Activated CD8-positive, alpha-beta memory T cell treated with anti-CD3 and anti-CD28 coated beads for 24 hours (primary cell): ENCODE measurements at places on chromosomes 6 and 20.

DNA sequence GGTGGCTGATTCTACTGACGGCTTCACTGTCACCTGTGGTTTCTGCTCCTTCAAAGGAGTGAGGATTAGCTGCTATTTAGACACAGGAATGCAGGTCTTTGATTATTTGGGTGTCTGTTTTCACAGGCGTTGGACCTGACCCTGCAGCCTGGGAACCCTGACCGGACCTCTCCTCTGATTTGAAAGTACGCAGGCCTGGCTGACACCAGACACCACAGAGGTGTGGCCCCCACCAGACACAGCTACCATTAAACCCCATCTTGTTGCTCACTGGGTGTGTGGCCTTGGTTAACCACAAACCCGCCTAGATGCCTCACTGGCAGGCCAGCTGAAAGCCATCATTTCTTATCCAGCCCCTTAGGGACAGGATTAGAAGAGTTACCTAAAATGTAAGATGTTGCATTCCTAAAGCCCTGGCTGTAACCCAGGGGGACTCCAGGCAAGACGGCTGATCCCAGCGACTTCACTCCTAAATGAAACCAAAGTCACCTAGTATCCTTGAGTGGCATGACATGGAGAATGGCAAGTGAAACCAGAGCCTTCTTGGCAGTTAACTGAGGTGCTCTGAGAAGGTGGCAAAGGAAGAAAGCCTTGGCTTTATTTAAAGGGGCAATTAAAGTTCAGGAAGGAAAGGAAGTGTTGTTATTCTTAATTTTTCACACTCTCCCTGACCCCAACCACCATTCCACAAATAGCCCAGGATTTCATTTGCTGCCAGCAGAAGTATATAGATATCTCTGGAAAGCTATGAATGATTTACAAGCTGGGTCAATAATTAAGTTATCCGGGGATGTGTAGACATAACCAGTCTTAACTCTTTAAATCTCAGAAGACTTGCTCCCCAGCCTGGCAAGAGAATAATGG lies 169.9 kb downstream of the QRSL1 start:
- DNase-seq: no peak

GRCh38 chr6:6694368-6694780 lies 105.9 kb downstream of the LY86 start:
- peak; percentile 19 for DNase-seq

DNA sequence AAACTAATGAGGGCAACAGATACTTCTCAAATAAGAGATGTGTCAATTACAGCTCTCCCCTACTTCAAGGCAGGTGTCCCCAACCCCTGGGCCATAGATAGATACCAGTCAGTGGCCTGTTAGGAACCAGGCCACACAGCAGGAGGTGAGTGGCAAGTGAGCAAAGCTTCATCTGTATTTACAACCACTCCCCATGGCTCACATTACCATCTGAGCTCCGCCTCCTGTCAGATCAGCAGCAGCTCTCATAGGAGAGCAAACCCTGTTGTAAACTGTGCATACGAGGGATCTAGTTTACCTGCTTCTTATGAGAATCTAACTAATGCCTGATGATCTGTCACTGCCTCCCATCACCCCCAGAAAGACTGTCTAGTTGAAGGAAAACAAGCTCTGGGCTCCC lies 422.1 kb downstream of the GJA1 start:
- no peak for DNase-seq

DNA sequence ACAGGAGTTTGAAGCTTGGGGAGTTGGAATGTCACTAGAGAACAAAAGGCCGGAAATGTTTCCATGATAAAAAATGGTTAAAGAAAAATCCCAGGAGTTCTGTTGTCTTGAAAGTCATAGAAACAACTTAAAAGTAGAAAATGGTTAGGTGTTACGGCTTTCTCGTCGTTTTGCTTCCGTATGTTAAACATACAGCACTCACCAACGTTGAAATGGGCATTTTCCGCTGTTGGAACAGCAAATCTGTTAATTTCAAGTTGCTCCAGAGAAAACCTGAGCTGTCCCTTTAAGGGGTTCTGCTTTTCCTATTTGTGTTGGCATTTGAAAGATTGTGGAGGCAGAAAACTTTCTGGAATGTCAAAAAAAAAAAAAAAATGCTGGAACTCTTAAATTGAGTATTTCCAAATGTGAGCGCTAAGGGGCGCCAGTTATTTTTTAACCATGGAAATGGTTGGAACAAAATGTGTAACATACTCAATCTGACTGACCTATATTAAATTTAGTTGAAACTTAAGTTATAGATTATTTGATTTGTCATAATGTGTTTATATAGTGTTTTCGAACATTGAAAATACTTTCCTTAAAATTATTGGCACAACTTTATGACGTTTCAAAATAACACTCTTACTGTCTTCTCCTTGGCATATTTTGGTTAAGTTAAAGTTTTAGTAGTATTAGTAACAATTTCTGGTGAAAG lies 2.2 kb downstream of the QKI start:
- no peak for DNase-seq

DNA sequence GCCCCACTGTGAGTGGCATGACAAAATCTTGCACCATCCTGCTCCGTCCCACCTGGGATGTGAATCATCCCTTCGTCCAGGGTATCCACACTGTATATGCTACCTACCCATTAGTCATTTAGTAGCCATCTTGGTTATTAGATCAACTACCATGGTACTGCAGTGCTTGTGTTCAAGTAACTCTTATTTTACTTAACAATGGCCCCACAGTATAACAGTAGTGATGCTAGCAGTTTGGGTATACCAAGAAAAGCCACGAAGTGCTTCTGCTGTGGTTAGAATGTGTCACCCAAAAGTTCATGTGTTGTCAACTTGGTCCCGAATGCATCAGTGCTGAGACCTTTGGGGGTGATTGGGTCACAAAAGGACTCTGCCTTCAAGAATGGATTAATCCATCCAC lies 11.7 kb downstream of the OSER1 start:
- DNase-seq: no peak

DNA sequence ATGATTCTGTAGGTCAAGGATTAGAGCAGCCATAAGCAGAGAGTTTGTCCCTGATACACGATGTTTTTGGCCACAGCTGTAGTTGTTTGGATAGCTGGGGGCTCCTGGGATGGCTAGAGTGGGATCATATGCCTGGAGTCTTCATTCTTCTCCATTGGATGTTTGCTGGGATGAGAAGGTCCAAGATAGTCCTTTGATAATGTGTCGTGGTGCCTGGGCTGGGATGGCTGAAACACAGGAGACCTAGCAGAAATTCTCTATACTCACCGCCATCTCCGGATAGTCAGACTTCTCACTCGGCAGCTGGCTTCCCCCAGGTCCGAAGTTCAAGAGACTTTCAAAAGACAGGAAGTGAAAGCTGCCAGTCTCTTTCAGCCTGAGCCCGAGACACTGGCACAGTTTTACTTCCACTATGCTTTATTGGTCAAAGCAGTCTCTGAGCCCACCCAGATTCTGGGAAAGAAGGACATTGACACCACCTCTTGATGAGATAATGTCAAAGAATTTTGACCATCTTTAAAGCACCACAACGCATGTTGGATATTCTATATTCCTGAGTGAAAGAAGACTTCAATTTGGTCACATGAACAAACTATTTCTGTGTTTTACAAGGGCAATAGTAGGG lies 16.0 kb downstream of the MARCKS start:
- DNase-seq: no peak

GRCh38 chr6:128389820-128390534 lies 130.4 kb downstream of the PTPRK start:
- no peak for DNase-seq

GRCh38 chr6:6595952-6596351 lies 7.4 kb downstream of the LY86 start:
- DNase-seq: no peak

DNA sequence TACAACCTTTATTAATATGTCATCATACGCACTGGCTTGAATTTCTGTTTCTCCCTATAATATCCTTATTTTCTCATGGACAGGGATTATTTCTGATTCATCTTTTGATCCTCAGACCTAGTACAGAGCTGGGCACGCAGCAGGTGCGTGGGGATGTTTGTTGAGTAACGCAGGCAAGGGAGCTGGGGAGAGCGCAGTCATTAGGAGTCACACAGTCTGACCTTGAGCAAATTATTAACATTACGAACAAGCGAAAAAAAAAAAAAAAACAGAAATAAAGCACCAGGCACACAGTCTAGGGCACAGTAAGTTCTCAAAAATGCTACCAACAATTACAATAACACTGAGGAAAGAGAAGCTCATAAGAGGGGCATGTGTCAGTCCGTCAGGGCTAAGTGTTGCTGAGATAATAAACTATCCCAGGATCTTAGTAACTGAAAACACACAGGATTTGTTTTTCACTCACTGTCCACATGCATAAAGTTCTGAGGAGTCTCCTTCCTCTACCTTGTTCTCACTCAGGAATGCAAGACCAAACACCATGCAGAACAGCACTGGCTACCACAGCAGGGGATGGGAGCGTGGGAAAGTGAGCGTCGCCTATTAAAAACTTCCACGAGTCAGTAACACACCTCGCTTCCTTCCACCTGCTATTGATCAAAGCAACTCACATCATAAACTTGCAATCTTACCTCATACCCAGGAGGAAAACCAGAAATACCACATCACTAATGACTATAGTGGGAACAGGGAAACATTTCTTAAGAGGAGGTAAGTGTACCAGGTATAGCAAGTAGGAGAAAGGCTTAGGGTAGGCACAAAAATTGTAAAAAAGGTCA lies 56.9 kb downstream of the PDE10A start:
- no peak for DNase-seq

DNA sequence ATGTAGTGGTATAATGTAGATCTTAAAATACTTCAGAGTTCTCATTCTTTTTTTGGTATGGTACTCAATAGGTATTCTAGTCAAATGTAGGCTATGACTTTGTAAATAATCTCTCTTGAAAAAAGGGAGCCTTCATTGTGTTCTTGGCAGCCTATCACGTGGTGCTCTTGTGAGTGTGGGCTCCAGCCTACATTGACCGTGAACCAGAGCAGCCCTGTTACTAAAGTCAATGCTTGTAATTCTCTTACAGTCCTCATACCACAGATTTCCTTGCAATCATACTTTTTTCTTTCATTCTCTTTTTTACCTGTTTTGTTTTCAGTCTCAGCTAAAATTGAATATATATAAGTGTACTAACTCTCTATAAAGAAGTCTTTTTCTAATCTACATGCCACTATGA lies 31.1 kb downstream of the ARID1B start:
- DNase-seq: no peak

- no peak for DNase-seq
These were observed 85.4 kb upstream of the TMEM30A start for GRCh38 chr6:75370011-75370410.

- DNase-seq: peak; percentile 71
These were observed 35.5 kb upstream of the ZFAND3 start for GRCh38 chr6:37783856-37784584.

GRCh38 chr6:3749977-3750316 lies 1.6 kb downstream of the PXDC1 start:
- peak; percentile 56 for DNase-seq

GRCh38 chr6:68722891-68723527 lies 87.9 kb downstream of the ADGRB3 start:
- no peak for DNase-seq

- DNase-seq: peak; percentile 72
These were observed 862 bp upstream of the SOBP start for GRCh38 chr6:107488875-107489635.

- no peak for DNase-seq
These were observed 46.3 kb upstream of the HMGN3 start for GRCh38 chr6:79280756-79281155.

DNA sequence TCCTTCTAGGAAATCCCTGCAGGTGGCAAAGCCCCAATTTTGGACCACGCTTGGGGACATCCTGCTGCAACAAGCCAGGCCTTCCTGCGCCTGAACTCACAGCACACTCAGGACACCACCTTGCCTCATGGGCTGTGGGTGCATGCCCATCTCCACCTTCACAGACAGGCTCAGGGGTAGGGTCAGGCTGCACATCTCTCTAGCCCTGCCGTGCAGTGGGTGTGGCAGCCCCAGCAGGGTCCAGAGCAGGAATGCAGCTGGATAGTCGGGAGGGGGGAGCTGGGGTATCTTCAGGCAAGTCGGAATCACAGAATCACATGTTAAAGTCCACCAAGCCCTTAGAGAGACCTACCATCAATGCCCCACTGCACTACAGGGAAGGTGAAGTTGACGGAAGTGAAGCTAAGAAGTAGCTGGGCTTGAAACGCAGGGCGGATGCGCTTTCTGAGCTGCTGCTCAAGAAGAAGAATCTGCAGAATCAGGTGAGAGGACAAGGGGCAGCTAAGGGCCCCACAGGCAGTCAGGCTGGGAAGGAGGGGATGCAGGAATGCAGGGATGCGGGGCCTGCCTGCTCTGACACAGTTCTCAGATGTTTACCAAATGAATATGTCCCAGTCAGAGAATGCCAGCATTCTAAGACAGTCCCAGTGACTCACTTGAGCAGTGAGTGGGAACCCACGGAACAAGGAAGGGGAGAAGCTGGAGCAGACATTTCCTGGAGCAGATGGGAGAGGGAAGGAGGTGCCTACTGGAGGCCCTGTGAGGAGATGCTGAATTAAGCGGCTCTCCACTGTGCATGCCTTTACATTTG lies 11.3 kb downstream of the SERPINB6 start:
- DNase-seq: no peak

DNA sequence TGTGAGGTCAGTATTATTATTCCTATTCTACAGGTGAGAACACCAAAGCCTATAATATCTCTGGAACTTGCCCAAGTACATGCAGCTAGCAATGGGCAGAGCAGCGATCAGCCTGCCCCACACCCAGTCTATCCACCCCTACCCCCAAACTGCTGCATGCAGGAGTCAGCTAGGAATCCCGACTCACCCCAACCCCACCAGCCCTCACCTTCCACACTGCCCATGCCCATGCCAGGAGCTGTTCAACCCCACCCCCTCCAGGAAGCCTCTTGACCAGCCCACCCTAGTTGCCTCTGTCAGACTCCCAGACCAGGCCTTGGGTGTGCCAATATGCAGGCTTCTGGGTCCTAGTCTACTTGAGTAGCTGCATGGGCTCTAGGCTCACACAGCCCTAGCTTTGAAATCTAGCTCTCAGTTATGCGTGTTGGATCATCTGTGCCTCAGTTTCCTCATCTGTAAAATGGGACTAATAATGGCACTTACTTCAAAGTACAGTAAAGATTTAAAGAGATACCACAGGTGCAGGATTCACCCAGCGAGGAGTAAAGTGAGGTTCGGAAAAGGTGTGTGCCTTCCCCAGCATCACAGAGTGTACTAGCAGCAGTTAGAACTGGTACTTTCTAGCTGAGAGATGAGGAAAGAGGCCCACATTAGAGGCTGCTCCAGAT lies 173.2 kb downstream of the VEGFA start:
- peak; percentile 32 for DNase-seq

DNA sequence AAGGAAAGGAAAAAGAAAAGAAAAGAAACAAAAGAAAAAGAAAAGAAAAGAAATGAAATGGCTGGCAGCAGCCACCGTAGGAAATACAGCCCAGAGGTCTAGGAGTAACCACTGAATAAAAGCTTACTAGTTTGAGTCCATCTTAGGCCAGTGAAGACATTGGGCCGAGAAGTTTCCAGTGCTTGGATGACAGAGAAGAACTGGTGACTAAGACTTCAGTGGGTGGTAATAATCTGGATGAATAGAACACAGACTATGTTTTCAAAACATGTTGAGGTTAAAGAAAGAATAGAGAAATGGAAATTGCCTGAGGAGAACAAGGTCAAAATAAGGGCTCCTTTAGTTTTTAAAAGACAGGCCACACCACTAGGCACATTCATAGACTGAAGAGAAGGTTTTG lies 198.8 kb downstream of the ATXN1 start:
- DNase-seq: no peak
